ENCODE measurements at places on chromosomes 1 and 21. TPM values are rescaled to one million over a fixed set of nuclear protein-coding genes. Genes with fewer than 3 reads are reported as not detected.

GRCh38 chr1:94015489-94015817 is 105.5 kb downstream of the ABCA4 start:
- H3K27me3 ChIP-seq, result no peaks in the 10 kb centered on the region
- peaks cover 4% of the 10 kb centered on the region for H3K4me1 ChIP-seq
- no peak overlapping the region for H3K27ac ChIP-seq

The CD101 gene
- 0.04 TPM for polyA plus RNA-seq

The SIM2 gene
- polyA plus RNA-seq, result not detected

The TNNI3K gene
- 0.40 TPM for polyA plus RNA-seq

The AMY2A gene
- polyA plus RNA-seq, result not detected

DNA sequence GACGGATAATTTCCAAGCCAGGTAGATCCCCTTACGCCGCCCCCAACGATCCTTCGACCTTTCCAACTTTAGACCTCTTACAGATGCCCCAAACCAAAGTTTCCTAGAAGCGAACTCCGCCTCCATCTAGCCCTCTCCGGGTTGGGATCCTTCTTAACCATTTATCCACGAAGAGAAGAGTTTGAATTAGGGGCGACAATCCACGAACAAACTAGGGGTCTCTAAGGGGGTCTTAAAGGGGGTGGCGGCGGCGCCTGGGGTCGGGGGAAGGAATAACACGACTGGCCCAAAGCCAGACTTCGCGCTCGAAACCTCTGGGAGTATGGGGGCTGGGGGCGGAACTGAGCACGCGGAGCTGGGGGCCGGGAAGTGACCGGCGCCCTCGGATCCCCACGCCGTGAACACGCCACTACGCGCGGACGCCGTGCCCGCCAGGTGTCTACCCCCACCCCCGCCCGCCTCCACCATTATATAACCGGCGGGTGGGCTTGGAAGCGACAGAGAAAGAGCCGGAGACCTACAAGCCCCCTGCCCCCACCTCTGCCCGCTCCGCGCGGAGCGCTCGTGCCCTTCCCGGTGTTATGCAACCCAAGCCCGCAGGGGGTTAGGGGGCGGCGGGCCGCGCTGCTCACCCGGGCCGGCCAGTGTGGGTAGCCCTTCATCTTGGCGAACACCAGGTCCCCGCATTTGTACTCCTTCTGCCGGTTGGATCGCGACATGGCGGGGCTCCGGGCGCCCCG is 594 bp downstream of the HDGF start:
- DNase-seq, result peak; percentile 64
- H3K4me3 ChIP-seq, result peak overlapping the region; percentile 95
- H3K27ac ChIP-seq, result peak overlapping the region; percentile 89
- H3K4me1 ChIP-seq, result peaks cover 40% of the 10 kb centered on the region

GRCh38 chr1:192969091-192969490 is 90.1 kb downstream of the UCHL5 start:
- no peak overlapping the region for H3K4me3 ChIP-seq
- no peak for DNase-seq
- no peaks in the 10 kb centered on the region for H3K36me3 ChIP-seq
- peaks cover 8% of the 10 kb centered on the region for H3K4me1 ChIP-seq
- H3K27me3 ChIP-seq, result no peaks in the 10 kb centered on the region
- H3K27ac ChIP-seq, result no peak overlapping the region

GRCh38 chr1:212671342-212672031 is 28.2 kb downstream of the BATF3 start:
- H3K36me3 ChIP-seq, result no peaks in the 10 kb centered on the region
- no peaks in the 10 kb centered on the region for H3K4me1 ChIP-seq
- no peak overlapping the region for H3K4me3 ChIP-seq
- peaks cover 45% of the 10 kb centered on the region for H3K27me3 ChIP-seq
- DNase-seq, result no peak
